ENCODE measurements at places on chromosomes 3 and 15.

DNA sequence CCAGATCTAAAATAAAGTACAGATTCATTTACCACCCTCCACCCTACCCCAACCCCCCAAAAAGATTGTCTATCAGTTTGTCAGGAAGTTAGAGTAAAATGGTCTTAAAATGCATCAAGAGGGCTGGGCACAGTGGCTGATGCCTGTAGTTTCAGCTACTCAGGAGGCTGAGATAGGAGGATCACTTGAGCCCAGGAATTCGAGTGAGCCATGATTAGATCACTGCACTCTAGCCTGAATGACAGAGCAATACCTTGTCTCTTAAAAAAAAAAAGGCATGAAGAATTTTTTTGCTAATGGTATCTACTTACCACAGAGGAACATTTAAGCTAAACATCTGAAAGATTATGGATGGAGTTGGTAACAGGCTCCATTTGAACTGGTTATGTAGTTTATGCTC is 71.0 kb downstream of the RBM6 start:
- DNase-seq = no peak

DNA sequence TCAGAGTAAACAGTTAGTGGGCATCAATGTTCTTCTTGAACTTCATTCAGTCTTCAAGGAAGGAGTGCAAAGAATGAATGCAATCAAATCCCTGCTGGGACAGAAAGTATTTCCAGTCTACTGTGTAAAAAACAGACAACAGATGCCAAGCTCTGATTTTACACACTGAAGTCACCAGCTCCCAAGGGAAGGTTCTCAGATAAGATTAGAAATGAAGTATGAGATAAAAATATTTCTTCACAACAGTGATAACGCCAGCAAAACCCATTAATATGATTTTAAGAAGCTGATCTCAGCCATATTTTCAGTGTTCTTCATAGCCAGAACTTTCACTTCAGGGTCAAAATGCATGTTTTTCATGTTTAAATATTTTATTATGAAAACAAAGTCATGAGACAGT is 265.6 kb downstream of the CTNNB1 start:
- DNase-seq = no peak

DNA sequence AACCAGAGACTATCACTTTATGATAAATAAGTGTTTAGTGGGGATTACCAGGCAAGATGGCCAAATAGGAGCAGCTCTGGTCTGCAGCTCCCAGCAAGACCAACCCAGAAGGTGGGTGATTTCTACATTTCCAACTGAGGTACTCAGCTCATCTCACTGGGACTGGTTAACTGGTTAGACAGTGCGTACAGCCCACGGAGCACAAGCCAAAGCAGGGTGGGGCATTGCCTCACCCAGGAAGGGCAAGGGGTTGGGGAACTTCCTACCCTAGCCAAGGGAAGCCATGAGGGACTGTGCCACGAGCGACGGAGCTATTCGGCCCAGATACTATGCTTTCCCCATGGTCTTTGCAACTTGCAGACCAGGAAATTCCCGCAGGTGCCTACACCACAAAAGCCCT is 171.0 kb downstream of the CTNNB1 start:
- no peak for DNase-seq

DNA sequence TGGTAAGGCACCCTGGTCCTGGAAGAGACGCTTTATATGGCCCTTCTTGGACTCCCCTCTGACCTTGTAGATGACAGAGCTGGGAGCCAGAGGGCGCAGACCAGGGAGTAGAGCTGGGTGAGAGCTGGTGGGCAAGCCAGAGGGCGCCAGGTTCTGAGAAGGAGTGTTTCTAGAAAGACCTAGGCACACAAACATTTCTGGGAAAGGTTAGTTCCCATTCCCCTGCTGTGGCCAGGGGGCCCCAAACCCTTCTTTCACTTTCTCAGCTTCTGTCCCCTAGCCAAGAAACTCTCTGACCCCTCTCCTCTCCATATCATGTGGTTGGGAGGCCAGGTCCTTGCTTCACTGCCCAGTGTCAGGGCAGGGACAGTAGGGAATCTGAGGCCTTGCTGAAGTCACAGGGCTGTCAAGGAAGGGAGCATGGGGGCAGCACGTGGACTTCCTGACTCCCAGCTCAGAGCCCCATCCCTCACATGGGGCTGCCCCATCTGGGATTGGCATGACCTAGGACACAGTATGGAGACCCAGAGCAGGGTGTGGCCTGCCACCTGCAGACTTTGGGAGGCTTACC is 3.6 kb downstream of the HEMK1 start:
- no peak for DNase-seq

- no peak for DNase-seq
Measured at GRCh38 chr3:126433496-126434263, 39.0 kb downstream of the CFAP100 start.

- DNase-seq = no peak
Measured at GRCh38 chr3:138257986-138258385, 70.9 kb downstream of the ARMC8 start.

DNA sequence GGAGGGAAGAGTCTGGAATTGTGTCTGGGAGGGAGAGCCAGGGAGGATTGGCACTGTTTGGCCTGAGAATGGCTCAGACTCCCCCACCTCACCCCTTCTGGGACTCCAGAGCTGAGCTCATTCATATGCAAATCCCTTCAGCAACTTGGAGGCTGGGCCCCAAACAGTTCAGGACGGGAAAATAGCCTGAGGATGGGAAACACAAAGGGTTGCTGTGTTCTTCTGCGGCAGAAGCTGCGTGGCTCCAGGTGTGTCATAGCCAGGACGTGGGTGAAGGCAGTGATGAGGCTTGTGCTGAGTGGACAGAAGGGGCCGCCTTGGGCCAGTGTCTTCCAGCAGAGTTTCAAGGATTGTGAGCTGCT is 16.6 kb downstream of the MASP1 start:
- no peak for DNase-seq

DNA sequence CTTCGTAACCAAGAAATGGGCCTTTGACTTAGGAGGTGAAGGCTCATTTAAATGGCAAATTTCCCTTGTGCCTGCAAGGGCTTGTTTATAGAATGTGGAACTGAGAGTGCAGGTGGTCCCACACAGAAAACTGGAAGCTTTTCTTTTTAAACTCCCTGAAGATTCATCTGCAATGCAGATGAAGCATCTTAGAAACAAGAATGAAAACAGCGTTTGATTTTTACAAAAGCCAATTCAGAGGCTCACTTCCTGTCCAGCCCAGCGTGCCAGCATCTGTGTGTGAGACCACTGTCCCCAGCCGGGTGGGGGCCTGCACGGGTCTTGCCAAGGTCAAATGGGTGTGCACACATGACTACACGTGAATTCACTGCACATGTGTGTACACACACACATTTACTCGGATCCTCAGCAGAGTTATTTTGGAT is 94.7 kb downstream of the LINGO1 start:
- DNase-seq = no peak

DNA sequence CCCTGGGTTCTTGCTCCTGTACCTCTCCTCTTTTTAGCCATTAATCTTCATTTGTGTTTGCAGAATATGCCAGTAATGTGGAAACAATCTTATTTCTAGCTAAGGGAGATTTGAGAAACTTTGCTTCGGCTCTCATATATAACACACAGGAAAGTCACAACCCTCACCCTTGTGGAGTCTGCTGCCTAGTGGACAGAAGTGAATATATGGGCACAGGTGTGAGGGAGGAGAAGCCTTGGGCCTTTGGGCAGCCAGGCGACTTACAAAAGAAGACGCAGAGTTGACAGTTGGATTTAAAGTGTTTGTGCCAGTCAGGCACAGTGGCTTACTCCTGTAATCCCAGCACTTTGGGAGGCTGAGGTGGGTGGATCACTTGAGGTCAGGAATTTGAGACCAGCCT is 181.8 kb upstream of the TBL1XR1 start:
- DNase-seq = no peak

- no peak for DNase-seq
Measured at GRCh38 chr3:190959077-190959476, 96.6 kb upstream of the GMNC start.

DNA sequence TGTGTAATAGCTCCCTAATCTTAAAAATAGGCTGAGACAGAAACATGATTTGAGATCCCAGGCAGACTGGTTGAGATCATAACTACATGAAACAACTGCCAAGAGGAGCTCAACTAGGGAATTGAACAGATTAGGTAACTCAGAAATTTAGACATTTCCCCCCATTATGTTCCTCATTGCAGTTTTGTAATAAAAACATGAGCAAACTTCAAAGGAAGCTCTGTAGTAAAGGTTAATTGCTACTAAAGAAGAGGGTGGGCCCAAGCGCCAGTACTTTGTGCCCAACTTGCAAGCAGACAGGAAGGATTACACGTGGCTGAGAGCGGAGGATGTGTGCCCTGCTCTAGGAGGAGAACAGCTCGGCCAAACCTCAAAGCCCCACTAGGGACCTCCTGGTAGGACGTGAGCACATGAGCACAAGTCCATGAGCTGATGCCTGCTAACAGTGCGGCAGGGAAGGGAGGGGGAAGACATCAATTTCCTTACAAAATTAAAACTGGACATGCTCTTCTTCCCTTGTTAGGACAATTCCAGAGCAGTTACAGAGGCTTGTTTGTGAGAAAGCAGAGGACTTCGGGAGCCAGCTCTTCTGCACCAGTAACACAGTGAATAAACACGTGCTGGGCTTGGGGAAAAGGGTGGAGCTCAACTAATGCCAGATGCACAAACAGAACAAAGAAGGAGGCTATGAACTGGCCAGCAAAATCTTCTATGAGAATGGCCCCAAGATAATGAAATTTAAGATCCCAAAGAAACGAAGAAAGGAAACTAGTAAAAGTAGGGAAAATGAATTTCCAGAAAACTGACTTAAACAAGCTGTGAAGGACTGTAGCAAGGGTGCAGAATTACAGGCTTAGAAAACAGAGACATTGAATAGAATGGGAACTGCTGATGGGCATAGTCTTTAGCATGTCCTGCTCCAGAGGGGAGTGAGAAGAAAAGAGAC is 275.5 kb downstream of the MECOM start:
- DNase-seq = no peak

DNA sequence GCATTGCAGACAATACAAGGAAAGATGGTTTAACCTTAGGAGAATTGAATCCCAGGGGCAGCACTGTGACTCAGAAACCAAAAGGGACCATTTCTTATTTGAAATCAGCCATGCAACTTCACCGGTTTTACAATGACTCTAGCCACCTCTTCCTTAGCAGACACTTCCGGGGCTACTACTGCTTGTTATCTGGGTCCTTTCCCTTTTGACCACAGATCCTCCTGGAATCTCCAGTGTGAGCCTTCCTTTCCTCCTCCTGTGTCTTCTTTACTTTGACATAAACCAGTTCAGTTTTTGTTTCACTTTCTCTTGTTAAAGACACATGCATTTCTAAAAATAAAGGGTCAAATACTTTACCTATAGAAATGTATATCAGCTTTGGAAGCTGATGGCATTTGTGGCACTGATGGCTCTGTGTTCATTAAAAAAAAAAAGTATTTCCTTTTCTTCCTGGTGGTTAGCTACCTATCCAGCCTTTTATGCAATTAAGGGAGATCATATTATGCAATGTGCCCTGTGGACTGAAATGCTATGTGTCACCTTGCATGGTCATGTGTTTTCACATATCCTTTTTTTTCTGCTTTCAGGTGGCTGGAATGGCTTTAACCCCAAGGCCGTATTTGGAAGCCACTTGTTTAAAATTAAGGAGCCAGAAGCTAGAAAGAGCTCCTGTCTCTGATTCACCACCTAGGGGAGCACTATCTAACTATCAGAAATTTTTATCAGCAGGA is 296.2 kb downstream of the CHL1 start:
- DNase-seq = no peak

DNA sequence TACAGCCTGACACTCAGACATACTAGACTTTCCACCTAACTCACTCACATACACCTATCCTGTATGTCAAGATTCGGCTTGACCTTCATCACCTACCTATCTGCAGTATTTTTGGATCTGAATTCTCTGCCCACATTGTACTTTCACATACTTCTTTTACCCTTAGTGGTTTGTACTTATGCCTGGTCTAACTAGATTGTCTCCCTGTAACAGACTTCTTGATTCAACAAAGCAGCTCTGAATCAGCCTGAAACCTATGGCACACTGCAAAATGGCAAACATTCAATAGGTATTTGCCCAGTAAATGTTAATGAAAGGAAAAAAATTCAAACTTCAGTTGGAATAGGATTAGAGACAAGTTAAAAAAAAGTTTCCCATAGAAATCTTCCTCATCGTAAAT is 106.5 kb downstream of the UBE3A start:
- no peak for DNase-seq

DNA sequence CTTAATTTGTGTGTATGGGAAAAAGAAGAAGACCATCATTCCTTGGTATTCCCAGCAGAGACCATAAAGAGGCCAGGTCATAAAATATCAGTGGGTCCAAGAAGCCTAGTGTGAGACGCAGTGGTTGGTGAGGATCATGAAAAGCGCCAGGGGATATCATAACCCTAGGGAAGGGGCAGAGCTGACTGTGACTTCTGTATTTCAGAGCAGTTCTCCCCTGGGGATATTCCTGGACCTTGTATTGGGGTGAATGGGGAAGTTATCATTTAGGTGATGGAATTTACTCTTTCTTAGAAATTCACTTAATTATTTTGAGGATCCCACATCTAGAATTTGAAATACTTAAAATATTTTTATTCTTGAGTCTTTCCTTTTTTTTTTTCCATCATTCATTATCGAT is 34.9 kb upstream of the UMPS start:
- DNase-seq = no peak

DNA sequence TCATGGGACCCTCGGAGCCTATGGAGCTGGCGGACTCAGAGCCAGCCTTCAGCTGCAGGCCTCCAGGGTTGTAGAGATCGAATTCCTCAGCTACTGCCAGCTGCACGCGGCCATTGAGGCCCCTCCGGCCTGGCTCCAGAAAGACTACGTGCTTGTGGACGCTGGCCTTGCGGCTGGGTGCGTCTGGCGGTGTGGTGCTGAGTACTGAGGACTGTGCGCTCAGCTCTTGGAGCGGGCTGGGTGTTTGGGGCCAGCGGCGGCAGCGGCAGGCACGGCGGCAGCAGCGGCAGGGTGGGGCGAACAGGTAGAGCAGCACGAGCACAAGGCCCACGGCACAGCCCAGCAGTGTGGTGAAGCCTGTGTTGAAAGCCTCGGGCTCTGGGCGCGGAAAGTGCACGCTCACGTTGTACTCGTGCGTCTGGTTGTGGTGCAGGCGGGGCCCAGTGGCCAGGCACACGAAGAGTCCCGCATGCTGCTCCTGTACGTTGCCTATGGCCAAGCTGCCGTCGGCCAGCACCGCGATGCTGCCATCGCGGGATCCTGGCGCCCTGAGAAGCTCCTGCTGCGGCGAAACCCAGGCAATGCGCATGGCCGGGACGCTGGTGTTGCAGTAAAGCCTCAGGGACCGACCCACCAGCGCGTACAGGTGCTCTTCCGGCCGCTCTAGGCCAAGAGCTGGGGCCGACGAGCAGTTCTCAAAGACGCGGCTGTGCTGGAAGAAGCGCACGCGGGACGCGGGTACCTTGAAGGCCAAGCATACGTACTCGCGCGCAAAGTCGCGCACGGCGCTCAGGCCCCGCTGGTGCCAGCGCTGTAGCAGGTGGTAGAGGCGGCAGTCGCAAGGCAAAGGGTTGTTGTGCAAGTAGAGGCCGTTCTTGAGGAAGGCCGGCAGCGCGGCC is 1.3 kb downstream of the AMIGO3 start:
- no peak for DNase-seq

DNA sequence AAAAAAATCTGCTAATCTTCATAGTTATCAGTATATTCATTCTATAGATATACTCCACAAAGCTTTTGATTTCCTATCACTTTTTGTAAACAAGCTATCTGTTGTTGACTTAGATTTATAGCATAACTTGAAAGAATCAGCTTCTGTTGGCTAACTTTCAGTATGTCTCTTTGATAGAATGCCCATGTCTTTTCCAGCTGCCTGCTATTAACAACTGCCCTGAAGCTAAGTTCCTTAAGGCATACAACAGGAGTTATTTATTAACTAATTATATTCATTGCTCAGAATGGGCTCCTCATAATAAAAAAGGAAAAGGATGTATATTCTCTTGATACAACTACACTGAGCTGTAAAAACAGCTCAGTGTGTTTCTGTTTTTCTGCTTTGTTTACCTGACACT is 293.9 kb downstream of the TUSC7 start:
- DNase-seq = no peak

Data from KG1 (cell line).